Brain microvascular endothelial cell (primary cell): ENCODE measurements at places on chromosomes 12 and 14.

DNA sequence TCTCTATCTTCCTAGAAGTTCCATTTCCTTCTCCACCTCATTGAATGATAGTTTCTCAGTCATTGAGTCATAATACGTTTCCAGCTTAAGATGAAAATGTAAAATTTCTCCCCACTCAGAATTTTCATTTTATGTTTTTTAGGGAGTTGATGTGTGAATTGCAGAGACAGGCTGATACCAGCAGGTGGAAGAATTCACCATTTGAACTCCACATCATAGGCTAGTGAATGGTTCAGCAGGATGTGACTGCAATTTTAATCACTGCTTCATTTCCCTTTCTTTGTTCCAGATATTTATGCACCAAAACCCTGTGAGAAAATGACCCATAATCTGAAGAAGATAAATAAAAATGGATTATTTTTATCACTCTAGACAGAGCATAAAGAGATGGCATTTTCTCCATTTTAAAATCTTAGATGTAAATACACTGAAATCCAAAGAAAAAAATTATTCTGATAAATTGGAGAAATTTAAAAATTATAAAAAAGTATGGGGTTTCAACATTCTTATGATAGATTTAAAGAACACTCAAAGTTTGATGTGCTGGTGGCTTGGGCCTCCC is 10.6 kb upstream of the PYGL start:
- DNase-seq = peak; percentile 61

DNA sequence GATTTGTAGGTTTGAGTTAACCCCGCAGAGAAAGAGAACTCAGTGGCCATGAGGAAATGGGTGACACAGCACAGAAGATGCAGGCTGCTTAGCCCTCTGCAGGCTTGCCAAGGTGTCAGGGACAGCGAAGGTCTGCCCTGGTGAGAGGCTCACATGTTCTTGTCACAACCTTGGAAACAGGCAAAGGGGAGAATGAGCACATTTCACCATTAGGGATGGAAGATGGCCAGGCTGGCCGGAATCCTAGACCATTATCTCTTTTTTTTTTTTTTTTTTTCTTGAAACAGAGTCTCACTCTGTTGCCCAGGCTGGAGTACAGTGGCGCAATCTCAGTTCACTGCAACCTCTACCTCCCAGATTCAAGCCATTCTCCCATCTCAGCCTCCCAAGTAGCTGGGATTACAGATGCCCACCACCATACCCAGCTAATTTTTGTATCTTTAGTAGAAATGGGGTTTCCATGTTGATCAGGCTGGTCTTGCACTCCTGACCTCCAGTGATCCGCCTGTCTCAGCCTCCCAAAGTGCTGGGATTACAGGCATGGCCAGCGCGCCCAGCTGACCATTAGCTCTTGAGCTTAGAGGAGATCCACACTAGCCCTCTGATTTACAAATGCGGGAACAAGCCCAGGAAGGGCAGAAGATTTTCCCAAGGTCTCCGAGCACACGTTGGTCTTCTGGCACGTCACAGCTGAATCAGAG is 34.6 kb downstream of the LTBP2 start:
- DNase-seq = no peak

DNA sequence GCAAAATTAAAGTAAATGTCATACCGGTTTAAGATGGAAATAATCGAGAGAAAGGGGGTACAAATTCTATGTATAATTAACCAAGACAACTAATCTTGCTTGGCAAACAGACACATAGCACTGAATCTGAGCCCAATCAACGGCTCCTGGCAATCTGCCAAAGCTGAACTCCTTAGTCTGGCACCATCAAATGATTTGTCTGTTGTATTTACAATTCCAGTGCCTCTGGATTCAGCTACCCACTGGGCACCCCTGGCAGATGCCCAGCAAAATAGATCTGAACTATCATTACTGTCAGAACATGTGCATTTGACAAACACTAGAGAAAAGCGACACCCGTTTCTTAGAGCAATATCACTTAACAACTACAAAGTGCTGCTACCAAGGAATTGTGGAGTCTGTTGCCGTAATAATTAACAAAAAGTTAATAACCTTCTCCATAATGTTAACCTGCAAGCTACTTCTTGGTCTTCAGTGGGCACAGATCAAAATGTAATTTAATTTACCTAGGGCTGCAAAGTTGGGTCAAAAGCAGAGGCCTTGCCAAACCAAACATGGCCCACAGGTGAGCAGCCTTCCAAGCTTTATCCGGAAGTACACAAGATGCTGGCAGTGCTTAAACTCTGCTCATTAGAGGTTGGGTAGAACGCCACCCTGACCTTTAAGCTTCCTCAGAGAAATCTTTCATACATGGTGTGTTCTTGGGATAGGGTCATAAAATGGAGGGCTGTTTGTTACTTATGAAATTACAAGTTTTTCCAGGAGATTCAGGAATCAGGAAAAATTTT is 7.6 kb downstream of the EGLN3 start:
- no peak for DNase-seq

DNA sequence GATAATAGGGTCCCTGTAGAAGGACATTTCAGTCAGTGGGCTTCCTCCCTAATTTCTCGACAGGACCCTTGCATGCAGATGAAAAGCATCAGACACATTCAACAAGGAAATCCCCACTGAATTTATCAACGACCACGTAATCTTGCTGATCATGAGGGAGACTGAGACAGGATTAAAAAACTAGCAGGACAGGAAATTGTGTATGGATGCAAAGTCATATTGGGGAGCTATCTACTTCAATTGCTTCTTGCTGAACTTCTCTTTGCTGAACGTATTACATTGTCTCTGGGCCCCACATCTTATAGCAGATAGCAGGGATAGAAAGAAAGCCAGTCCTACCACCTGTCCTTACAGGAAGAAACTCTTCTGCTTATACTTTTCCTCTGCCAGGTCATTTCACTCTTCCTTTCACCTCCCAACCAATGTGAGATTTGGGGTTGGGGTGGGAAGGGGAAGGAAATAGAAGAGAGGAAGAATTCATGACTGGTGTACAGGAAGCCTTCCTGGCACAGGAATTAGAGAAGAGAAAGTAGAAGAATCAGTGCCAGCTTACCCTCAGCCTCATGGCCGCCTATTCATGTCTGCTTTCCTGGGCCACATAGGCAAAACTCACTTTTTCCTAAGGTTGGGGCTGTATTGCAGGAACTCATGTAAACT is 333.3 kb downstream of the ZFP36L1 start:
- no peak for DNase-seq

- DNase-seq = peak; percentile 62
These were observed 165.3 kb downstream of the SNAPC1 start for GRCh38 chr14:61927520-61927919.

GRCh38 chr14:24310646-24311604 is at the start of gene LTB4R:
Gene LTB4R (plus strand): TSS chr14:24311502. CDS start chr14:24315652, 4,150 bp downstream.
- DNase-seq = peak; percentile 36
